ENCODE measurements at places on chromosomes 11 and 22.

DNA sequence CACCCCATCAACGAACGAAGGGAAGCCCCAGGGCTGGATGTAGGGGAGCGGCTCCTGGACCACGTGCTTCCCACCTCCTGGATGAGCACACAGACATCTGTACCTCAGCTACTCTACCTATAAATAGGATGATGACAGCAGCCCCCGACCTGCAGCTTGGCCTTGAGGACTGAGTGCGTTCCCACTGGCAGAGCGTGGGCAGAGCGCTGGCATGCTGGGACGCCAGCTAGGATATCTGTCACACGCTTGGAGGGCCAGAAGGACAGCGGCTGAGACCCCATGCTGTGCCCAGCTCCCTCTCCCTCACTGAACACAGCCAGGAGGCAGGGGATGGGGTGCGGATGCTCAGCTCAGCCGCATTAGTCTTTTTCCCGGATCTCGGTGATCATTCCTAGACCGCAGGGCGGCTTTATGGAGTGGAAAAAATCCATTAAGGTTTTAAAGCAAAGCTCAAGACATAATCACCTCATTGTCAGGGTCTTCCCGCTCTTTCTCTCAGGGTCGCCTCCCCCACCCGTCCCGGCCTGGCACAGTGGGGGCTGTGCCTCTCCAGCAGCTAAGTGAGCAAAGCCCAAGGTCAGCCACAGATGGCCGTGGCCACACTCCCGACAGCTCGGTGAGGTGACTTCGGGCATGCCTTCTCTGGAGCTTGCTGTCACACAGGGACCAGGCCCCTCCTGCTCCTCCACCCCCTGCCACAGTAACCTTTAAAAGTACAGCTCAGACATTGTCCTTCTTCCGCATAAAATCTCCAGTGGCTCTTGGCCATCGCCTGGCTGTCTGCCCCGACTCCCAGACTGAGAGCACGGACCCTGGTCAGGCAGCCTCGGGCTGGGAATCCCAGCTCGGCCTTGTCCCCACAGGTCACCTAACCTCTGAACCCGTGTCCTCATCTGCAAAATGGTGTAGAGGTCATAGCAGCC lies 69.6 kb upstream of the SHISAL1 start:
- no peak for DNase-seq

DNA sequence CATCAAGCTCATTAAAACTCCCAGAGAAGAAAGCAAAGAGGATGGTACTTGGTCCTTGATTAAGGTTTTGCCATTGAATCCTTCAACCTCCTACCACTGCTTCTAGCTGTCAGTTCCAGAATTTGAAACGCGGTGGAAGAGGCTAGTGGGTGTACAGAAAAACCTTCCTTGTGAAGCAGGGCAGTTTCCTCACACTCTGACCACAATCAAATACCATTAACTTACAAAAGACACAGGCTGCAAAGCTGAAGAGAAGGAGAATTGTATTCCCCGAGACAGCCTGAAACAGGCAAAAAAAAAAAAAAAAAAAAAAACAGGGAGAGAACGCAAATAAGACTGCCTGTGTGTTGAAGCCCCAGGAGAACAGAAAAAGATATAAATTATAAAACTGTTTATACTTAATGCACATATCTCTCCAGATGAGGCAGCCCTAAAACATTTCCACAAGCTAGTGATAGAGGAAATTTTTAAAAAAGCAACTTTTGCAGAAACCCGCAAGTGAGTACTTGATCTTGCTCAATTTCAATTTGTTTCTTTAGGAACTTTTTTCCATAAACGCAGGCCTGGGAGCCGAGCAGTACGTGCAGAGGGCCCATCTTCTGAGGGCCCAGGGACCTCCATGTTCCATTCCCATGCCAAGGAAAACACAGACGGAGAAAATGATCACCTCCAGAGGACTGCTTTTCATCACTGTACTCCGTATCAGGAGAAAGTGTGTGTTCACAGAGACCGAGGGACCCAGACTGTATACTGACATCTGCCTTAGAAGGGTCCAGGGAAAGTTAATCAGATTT lies 218.7 kb upstream of the BLID start:
- no peak for DNase-seq

DNA sequence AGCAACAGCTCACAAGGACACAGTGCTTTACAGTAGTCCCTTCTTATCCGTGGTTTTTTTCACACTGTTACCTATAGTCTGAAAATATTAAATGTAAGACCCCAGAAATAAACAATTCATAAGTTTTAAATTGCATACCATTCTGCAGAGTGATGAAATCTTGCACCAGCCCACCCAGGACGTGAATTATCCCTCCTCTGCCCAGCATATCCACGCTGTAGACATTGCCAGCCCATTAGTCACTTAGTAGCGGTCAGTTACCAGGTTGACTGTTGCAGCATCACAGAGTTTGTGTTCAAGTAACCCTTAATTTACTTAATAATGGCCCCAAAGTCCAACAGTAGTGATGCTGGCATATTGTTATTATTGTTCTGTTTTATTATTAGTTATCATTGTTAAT lies 3.6 kb downstream of the CLTCL1 start:
- no peak for DNase-seq

DNA sequence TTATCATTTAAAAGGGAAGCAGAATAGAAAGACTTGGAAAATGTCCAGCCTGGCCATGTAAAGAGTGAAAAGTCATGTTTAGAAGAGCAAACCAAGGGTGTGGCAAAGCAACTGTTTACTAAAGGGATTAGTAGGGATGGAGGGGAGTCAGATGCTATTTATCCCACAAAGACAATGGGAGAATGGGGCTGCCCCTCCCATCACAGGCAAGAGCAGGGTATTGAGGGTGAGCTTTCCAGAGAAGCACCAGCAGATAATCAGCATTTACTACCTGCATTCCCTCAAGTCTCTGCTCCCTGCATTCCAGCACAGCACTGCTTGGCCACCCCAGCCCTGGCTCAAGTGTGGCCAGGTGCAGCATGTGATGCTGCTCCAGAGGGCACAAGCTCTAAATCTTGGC lies 18.5 kb upstream of the QSER1 start:
- DNase-seq = no peak

GRCh38 chr11:61129639-61130523 lies 27.6 kb downstream of the CD5 start:
- no peak for DNase-seq

DNA sequence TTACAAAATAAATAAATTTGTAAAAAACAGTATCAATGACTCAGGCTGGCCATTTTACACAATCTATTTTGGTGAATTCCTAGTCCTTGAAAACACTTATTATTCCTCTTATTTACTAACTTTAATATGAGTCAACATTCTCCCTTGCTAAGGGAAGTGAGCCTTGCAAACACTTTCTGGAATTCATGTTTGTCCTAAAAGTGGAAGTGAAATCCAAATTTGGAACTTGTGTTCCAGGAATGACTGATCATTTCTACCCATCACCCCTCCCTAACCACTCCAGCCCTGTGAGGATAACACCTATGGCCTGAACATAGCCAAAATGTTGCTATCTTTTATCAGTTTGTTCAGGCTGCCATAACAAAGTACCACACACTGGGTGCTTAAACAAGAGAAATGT lies 83.1 kb downstream of the OR5AK2 start:
- DNase-seq = no peak

DNA sequence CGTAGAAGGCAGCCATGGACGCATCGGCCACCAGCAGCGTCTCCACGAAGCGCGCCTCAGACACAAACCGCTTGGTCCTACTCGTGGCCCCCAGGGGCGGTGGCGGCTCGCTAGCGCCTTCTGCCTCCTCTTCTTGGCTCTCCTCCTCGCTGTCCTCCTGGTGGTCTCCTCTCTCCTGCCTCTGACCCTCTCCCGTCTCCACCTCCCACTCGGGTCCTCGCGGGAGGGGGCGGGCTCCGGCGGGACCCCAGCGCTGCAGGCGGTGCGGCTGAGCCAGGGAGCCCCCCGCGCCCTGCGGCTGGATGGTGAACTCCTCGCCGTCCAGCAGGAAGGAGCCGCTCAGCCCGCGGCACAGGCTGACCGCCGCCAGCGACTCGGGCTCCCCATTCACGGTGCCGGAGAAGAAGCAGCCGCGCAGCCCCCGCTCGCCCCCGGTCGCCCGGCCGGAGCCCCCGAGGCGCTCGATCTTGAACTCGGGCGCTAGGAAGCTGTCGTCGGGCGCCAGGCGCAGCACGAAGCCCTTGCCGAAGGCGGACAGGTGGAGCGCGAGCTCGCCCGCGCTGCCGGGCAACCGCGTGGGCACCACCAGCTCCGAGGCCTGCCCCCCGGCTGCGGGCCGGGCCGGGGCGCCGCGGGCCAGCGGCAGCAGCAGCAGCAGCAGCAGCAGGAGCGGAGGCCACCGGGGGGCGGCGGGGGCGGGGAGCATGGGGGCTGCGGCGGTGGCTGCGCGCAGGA lies 661 bp downstream of the ADAMTS8 start:
- no peak for DNase-seq

DNA sequence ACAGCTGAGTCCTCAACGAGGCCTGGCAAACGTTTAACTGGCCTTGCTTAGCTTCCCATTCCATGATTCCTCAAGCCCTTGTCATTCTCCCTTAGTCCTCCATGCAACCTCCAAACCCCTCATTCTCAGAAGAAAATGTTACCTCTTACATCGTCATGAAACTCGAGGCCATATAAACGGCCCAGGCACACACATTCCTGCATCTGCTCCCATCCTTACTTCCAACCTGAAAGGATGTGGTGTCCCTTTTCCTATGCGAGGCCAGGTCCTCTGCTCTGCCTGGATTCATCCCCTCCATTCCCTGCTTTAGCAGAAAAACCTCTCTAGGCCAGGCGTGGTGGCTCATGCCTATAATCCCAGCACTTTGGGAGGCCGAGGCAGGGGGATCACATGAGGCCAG lies 9.0 kb downstream of the MPZL3 start:
- no peak for DNase-seq

DNA sequence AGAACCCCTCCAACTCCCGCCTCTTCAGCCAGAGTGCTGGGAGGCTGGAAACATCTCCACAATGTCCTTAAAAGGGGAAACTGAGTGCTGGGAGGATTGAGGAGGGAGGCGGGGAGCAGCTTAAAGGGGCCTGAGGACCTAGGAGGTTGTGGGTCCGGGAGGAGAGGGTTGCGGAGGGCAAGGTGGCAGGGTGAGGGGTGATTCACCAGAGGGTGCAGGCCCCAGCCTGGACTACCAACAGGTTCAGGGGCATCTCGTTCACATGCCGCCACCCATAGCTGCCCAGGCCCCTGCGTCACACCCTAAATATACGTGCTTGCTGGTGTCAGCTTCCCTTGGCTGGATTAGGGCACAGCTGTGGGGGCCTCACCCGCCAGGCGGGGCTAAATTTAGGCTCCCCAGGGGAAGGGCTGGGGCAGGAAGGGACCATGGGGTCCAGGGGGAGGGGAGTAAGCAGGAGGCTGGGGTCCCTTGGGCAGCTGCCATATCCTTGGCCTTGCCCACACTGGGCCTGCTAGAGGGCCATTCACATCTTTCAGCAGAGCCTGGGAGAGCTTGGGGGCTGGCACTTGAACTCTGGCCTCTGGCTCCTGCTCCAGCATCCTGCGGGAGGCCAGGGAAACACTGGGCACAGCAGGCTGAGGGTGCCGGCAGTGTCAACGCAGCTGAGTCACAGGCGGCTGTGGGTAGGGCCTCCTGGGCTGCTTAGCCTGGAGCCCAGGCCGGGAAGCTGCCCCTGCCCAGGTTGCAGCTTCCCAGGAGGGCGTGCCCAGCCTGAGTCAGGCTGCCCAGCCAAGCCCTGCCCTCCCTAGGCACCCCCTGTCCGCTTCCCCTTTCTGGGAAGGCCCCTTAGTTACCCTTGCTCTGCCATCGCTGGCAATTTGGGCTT lies 1.3 kb downstream of the EHBP1L1 start:
- no peak for DNase-seq

DNA sequence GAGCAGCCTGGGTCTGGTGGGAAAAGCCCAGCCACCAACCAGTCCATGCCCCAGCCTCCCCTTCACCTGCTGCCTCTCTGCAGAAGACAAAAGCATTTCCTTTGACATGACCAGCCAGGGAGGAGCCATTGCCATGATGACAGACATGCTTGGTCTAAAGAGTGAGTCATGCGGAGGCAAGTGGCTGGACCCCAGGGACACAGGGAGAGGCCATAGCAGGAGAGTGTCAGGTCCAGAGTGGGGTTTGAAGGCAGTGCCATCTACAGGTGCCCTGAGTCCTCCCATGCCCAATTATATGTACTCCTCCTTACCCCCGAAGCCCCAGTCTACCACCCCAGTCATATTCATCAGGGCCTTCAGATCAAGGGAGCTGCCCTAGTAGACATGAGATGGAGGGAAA lies 67.4 kb downstream of the SCN3B start:
- no peak for DNase-seq

DNA sequence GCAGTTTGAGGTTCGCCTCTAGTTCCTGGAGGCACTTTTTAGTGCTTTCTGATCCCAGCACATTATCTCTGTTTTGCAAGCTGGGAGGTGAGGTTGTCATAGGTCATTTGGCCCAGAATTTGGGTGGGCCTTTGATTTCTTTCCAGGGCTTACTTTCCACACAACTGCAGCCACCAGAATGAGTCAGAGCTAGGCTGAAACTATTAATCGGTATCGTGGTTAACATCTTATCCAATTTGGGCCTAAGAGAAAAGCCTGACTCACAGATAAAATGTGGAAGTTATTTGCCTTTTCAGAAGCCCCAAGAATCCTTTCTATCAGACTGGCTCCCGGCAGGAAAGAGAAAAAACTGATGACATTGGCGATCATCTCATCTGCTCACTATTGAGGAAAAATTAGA lies 166.4 kb downstream of the KIRREL3 start:
- DNase-seq = no peak

GRCh38 chr11:107679255-107680024 lies 32.4 kb downstream of the SLN start:
- DNase-seq = no peak

DNA sequence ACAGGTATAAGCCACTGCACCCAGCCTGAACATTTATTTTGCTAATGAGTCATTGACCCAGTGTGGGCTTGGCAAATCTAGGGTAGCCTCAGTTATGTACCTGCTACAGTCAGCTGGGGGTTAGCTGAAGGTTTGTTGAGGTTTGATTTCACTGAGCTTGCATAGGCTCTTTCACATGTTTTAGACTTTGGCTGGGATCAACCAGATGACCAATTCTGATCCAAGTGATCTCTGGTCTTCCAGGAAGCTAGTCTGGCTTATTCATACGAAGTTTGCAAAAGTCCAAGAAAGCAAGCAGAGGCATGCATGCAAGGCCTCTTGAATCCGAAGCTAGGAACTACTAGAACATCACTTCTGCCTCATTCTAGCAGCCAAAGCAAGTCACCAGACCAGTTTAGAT lies 21.0 kb downstream of the SERPING1 start:
- no peak for DNase-seq

DNA sequence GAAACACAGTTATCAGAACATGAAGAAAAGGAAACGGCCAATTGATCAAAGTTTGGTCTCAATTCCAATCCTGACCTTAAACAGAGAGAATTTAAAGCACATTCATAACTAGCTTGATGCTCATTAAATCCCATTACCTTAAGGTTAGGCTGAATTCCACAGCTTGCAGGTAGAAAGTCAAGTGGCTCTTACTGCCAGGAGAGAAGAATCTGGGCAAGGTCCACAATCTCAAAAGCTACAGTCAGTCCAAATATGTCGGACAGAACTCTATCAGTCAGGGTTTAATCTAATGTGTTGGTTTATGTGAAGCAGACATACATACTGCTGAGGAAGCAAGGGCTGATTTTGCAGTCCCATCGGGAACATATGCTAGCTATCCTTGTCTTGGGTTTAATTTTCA lies 348.8 kb downstream of the SOX6 start:
- DNase-seq = no peak
